ENCODE measurements at places on chromosomes 16 and 17.
A peak's percentile ranks its signal among the peaks of the same experiment; 100 is the strongest.

DNA sequence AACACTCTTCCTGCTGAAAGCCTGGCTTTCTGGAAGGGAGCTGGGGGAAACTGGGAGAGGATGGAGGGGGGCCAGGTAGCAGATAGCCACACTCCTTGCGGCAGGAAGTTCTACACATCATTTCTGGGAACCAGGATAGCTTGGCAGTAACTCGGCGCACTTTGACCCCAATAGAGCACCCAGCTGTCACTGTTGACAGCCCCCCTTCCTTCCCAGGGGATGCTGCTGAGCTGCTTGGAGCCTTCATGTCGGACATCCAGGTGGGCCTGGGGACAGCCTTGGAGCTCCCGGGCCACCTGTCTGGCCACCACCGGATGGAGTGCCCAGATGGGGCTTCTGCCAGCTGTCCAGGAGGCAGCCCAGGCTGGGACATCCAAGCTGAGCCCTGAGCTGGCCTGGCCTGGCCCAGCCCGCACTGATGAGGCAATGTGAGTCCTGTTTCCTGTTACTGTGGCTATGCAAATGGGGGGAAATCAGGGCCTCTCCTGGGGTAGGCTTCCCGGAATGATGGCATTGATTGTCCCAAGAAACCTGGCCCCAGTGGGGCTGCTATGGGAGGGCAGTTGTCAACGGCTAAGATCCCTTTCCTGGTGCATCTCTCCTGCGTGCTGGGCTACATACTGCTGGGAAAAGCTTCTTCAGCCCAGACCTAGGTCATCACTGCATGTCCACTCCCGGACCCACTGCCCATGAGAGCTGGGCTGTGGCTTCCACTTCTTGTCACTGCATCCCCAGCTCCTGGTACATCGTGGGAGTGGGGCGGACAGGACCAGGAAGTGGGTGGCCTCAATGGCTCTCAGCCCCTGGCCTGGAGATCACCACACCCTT lies 50.0 kb downstream of the SOCS1 start:
- no peak for DNase-seq

- DNase-seq: no peak
Observed at GRCh38 chr17:42720996-42721583, 23.8 kb downstream of the EZH1 start.

GRCh38 chr17:17150448-17150800 lies 55.7 kb downstream of the PLD6 start:
- no peak for DNase-seq

- no peak for DNase-seq
Observed at GRCh38 chr17:66431910-66432309, 129.5 kb downstream of the PRKCA start.

- no peak for DNase-seq
Observed at GRCh38 chr16:5188318-5188988, 90.9 kb upstream of the EEF2KMT start.

GRCh38 chr16:46857368-46857945 lies 26.5 kb upstream of the C16orf87 start:
- DNase-seq: no peak

- peak; percentile 30 for DNase-seq
Observed at GRCh38 chr17:39197380-39198185, at the start of gene CACNB1. Gene CACNB1 (minus strand): TSS chr17:39197669. CDS start chr17:39197495, 174 bp downstream.

DNA sequence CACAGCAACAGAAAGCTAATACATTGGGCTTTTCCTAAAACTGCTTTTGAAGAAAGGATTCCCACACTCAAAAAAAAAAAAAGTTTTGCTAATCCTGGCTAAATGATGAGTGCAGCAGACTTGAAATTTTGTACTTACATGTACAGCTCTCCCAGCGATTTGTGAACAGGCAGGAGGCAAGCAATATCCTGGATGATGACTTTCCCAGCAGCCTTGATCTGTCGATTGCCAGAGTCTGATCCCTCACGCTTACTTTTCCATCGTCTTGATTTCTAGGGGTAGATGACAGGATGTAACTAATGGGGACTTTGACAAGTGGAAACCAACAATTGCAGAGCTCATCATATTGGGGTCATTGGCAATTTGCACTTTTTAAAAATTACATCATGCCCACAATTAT lies 91.4 kb downstream of the WDR59 start:
- no peak for DNase-seq

DNA sequence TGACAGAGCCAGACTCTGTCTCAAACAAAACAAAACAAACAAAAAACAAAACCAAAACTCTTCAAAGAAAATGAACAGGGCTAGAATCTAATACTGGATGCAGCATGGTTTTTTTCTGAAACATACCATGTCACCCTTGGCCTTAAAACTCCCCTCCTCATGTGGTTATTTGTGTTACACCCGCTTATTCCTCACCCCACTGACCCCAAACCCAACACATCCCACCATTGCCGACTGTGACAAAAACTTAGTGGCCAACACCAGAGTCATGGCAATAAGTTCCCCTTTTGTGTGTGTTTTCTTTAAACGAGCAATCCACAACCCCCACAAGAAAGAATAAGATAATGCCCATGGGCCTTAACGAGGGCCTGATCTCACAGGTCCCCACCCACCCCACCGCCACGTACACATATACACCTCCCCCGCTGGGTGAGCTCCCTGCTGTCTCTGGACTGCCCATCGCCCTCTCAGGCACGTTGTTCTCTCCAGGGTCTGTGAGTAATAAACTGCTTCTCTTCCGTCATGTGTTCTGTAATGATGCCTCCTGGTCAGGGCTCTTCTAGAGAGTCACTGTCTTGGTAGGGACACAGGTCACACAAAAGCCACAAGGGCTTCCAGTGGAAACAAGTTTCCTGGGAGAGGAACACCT lies 16.8 kb upstream of the ENGASE start:
- no peak for DNase-seq

GRCh38 chr17:38673707-38674013 lies 1.1 kb downstream of the EPOP start:
- DNase-seq: no peak

- DNase-seq: no peak
Observed at GRCh38 chr16:55691771-55692170, 36.0 kb downstream of the SLC6A2 start.

GRCh38 chr17:39650121-39650579 lies 13.2 kb downstream of the STARD3 start:
- no peak for DNase-seq

DNA sequence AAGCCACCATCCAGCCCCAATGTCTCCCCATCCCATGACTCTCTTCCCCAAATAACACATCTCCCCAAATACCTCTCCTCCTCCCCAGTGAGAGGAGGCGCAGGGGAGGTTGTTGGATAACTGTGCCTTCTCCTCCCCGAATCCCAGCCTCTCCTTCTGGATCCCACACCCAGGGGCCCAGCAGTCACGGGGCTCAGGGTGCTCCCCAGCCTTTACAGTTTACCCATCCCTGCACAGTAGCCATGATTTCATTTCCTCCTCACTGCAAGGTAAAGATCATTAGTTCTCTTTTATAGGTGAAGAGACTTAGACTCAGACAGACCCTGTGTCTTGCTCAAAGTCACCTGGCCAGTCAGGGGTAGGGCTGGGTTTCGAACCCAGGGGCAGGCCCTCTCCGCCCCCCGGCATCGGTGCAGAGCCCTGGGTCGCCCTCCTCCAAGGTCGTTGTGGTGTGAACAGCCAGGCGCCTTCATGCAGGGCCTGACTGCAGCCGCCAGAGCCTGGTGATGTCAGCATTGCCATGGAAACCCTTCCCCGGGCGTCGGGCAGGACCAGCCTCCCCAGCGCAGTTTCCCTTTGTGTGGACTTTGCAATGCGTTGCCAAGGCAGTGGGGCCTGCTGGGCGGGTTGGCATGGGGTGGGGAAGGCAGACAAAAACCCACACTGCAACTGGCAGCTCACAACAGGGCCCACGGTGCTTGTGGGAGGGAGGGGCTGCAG lies 53.3 kb upstream of the TOB1 start:
- DNase-seq: peak; percentile 68

GRCh38 chr16:20941636-20941926 lies 41.0 kb downstream of the LYRM1 start:
- no peak for DNase-seq

DNA sequence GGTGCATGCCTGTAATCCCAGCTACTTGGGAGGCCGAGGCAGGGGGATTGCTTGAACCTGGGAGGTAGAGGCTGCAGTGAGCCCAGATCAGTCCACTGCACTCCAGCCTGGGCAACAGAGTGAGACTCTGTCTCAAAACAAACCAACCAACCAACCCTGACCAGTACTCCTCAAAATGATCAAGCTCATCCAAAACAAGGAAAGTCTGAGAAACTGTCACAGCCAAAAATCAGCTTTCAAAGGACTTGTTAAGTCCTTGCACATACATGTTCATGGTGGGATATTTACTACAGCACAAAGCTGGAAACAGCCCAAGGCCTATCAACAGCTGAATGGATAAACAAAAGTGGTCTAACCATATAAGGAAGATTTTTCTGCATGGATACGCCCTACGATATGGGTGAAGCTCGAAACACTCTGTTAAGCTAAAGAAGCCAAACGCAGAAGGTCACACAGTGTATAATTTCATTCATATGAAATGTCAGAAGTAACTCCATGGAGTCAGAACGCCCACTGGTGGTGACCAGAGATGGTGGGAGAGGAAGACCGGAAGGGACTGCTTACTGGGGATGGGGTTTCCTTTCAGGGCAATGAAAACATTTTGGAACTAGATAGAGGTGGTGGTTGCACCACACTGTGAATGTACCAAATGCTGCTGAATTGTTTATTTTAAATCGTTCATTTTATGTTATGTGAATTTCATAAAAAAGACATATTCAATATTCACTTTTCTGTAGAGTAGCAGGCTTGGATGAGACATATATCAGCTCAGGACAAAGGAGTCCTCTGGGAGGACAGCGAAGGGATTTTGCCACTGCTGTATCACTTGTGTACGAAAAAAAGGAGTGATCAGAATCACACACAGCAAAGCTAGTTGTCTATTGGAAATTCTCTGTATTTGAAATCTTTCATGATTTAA lies 17.7 kb downstream of the CCL17 start:
- DNase-seq: no peak

DNA sequence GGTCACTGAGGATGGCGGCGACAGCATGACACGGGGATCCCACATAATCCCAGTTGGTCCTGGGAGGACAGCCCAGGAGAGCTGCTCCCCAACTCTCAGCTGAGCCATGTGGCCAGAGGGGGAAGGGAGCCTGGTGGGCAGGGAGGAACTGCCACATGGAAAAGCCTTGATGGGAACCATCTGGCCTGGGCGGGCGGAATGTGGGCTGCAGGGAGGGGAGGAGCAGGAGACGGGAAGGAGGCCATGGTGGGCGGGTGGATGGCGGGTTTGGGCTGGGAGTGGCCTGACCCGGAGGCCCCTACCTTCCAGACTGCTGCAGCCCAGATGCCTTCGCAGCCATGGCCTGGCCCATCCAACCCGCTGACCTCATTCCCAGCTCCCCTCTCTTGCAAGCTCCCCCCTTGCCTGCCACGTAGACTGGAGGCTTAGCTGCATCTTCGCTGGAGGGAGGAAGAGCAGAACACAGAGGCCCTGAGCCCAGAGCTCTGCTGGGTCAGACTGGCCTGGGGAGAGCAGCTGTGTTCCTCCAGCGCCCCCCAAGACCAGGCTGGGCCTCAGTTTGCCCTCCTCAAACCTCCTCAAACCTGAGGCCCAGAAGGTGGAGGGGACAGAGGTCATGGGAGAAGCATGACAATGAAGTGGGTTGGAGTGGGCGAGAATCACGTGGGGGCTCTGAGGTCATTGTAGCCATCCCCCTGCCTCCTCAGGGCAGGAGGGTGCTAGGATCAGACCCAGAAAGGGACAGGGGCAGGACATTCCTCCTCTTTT lies 8.2 kb upstream of the COL1A1 start:
- no peak for DNase-seq

- DNase-seq: no peak
Observed at GRCh38 chr16:83002351-83003334, 375.9 kb downstream of the CDH13 start.

DNA sequence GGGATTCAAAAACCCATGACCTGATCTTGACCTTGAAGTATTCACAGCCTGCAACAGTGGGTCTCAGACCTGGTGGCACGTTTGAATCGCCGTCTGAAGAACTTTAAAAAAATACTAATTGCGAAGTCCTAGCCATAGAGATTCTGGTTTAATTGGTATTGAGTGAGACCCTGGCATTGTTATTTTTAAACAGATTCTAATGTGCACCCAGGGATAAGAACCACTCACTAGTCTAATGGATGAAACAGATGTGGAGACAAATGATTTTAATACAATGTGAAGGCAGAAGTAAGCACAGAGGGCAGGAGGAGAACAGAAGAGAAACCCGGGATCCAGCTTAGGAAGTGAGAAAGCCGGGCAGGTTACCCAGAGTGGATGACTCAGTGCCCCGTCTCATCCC lies 21.2 kb downstream of the TMEM98 start:
- no peak for DNase-seq

DNA sequence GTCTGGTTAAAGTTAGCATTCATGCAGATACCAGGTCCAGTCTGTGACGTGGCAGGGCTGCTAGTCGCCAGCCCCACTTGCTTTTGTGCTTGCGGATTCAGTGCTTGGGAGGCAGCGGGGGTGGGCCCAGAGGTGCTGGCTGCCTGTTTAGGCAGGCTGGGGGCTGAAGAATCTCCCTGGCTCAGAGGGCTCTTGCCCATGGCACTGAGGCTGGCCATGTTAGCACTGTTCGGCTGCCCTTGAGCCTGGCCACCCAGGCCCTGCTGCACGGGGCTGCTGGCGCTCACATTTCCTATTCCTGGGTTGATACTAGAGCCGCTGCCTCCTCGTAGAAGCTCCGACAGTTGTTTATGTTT lies 30.0 kb downstream of the CREBBP start:
- no peak for DNase-seq

DNA sequence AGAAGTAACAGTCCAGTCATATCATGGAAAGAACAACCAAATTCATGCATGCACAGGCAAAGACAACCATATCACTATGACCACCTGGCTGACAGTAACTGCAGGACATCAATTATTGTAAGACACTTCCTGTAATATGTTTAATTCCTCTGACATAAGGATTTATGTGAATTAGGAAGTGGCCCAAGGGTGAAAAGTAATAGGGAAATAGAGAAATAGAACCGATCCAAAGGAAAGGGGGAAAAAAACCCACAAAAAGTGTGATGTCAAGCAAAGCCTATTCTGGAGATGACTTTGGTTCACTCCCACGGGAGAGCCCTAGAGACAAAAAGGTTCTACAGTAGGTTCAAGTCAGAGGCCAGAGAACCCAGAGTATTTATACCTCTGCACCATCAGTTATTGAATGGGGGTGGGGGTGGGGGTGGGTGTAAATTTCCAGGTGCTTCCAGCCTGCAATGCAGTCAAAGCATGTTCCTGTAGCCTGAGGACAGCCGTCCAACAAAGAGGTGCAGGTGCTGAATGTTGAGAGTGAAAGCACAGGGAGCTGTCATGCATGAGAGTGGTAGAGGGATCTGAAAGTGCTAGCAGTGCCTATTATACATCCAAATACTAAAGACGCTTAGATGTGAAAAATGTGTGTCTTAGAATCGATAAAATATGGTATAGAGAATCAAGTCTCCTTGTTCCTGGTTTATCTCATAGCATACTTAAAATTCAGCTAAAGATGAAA lies 95.6 kb upstream of the HLF start:
- no peak for DNase-seq

GRCh38 chr16:72311426-72311825 lies 139.5 kb upstream of the PMFBP1 start:
- no peak for DNase-seq

DNA sequence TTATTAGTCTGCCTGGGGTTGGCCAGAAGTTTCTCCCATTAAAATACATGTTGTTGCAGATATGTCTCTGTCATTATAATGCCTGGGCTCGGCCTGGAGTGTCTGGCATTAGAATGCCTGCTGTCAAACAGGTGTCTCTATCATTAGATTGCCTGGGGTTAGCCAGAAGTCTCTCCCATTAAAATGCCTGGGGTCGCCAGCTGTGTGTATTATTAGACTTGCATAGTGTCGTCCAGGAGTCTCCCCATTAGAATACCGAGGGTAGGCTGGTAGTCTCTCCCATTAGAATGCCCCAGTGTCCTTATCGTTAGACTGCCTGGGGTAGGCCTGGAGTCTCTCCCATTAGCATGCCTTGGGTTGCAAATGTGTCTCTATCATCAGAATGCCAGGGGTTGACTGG lies 2270.8 kb downstream of the TP53TG3F start:
- no peak for DNase-seq

Data from activated CD4-positive, CD25-positive, alpha-beta regulatory T cell treated with anti-CD3 and anti-CD28 coated beads, Interleukin-2, amount 50 U/mL, for 16 hours (primary cell).